ENCODE measurements at places on chromosomes 5 and 9.

GRCh38 chr5:177043958-177044357 lies 21.5 kb downstream of the ZNF346 start:
- DNase-seq: peak; percentile 20

- DNase-seq: no peak
Observed at GRCh38 chr5:43231977-43232376, 40.0 kb downstream of the NIM1K start.

DNA sequence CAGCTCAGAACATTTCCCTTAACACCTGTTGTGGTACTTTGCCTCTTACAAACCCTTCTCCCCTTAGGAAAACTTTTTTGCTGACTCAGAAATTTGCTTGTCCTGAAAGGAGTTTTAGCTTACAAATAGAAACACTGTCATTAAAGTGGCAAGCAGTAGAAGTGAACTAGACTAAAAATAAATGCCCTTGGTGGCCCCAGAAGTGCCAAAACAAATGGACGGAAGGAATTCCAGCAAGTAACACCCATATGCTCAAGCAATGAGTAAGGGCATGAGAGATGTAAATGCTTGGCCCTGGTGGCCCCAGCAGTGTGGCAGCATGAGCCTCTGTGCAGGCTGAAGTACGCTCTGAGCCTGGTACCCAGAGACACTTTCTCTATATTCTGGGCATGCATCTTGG lies 8.6 kb downstream of the VLDLR start:
- DNase-seq: no peak

DNA sequence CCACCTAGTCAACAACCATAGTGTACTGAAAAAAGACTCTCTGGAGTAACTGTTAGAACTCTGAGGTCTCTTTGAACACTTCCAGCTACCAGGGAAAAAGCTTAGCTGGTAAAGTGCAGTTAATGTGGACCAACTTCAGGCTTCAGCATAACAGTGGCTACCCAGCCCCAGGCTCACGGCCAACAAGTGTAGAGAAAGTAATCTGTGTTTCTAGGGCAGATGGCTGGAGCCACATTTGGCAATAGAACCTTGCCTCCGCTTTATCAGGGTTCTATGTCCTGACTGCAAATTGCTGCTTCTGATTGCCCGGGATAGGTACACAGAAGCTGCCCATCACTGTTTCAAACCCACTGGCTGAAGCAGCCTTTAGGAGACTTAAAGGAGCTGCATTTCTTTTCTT lies 76.0 kb upstream of the SIMC1 start:
- no peak for DNase-seq

DNA sequence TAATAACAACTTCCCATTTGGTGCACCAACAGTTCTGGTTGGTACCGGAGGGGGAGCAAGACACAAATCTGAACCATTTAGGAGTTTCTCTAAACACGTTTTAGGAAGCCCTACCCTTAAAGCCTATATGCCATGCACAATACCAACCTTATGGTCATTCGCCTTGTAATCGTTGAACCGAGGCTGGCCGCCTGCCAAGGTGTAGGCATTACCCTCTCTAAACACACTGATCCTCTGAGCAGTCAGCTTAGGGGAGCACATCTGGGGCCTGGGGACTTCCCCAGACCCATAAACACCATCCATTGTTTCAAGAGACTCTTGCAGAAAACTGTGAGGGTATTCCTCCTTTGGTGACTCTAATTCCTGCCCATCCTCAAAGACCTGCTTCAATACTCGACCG lies 328 bp downstream of the GRXCR2 start:
- DNase-seq: no peak

GRCh38 chr9:125103770-125104460 lies 39.4 kb downstream of the SCAI start:
- DNase-seq: no peak

DNA sequence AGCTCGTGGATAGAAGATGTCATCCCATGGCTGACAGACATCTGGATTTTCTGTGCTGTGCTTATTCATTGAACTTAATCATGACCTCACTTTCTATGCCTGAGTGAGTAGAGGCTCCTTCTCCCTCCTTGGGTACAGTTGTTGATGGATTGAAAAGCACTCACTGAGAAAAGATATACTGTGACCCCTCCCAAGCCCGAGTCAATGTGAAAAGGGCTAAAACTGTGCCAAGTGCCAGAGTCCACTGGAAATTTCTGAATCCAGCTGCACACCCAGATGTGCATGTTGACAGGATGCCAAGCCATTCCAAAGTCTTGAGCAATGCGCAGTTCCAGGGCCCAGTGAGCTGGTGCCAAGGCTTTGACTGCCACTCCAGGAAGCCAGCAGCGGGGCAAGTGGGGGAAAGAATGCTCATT lies 473.0 kb downstream of the NTRK2 start:
- no peak for DNase-seq

DNA sequence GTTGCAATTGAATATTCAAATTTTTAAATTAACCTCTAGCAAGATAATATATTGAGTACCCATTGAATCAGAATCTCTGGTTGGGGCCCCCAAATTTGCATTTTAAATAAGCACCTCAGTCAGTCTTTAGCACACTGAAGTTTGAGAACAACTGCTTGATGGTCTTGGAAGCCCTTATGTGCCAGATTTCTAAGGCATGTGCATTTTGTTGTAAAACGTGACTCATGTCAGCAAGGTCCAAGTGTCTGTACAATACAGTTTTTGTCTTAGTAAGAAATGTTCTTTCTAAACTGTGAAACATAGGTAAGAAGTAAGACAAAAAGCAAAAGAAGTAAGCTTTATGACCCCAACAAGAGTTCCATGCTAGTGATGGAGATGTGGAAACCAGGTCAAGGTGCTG lies 59.1 kb upstream of the PHF2 start:
- DNase-seq: no peak

- no peak for DNase-seq
Observed at GRCh38 chr5:76257225-76257833, 145.8 kb upstream of the IQGAP2 start.

DNA sequence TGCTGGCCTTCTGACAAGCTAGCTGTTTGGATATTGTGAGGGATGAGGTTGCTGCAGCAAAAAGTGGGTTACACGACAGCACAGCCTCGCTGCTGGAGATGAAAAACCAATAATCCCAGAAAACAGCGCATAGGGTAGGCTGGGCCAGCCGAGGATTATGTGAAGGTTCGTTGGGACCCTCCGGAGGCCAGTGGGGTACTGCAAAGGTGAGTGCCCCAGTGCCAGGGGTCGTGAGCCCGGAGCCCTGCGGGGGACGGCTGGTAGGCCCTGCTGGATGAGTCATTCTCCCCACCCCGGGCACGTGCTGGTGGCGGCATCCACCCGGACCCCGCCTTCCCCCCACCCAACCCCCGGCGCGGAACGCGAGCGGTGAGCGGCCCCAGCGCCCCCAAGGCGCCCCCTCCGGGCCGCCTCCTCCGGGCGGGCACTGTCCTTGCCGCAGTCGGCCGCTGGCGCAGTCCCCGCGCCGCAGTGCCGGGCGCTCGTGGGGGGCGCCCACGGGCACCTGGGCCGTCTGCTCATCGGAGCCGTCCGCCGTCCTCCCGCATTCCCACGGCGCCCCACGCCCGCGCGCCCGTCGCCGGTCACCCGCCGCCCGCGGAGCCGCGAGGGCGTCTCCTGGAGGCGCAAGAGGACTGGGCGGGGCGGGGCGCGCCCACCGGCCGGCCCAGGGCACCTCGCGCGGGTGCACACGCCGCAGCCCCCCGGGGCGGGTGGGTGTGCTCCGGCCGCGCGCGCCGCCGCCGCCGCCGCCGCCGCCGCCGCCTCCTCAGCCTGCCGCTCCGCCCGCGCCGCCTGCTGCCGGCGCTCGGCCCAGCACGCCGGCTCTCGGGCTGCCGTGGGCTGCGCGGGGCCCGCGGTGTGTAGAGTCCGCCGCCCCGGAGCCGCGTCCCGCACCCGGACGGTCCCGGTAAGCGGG lies at the start of gene PHF24:
TSS of gene PHF24 (plus strand) at position 794 of the 919 bp plus-strand sequence. CDS start 13,014 bp downstream, outside the sequence.
- no peak for DNase-seq

DNA sequence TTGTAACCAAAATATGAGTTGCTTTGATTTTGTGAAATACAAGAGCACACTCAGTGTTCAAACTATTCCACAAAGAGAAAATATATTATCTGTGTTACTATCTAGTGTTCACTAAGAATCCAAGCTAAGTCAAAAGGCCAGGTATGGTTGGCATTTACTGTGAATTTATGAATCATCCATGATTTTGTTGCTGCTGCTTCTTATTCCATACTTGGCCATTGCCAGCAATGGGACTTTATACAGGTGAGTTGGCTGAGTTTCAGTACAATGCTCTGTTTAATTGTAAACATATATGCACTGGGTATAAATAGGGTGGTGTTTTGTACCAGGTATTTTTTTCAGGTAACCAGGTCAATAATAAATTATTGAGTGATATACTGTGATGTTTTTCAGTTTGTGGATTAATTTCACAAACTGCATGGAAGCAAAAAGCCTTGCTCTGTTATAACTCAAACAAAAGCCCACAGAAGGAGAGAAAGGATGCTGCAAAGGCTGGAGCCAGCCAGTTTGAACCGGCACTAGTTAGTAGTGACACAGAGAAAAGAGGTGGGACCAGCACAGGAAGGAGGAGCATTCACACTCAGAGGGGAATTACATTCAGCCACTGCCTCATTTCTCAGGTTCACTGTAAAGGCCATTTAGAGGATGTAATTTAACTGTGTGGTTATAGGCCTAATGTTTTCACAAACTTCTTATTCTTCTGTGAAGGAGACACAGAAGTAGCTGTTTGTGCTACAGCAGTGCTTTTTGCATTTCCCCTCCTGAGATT lies 381.8 kb downstream of the ADGRV1 start:
- DNase-seq: no peak

DNA sequence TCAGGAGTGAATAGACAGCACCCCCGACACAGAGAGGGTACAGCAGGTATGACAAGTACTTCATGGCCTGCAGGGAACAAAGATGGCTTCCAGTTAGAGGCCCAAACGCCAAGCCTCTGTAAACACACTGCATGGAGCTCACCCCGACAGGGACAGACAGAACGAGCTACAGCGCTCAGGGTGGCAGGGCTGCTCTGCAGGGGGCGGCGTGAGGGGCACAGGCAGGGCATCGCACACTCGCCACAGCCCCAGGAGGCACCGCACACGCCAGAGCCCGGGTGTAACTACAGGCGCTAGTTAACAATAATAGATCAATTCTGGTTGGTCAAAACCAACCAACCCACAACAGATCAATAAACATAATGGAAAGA lies 21.1 kb downstream of the CLPTM1L start:
- DNase-seq: no peak

DNA sequence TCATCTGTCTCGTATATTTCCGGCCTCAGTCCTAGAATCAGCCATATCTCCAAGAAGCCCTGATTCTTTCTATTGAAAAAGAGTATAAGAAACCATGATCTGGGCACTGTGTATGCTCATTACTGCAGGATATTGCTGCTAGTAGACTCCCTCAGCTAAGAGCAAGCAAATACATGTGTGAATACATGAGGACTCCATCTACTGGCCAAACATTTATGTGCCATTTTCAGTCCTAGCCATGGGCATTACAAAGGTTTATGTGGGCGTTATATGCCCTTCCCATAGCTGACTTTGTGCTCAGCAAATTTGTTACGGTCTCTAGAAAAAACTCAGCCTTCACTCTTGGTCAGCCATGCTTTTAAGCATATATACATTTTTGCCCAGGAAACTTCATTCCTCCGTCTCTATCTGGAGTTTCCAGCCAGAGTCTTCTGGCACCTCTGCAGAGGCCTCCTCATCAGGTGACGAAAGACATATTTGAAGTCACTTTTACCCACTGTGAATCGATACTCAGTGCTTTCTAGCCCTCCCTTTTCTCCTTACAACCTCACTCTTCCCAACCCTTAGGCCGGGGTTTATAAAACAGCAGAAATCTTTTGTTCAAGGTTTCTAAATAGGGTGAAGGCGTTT lies 1495.6 kb upstream of the CDH6 start:
- DNase-seq: no peak

DNA sequence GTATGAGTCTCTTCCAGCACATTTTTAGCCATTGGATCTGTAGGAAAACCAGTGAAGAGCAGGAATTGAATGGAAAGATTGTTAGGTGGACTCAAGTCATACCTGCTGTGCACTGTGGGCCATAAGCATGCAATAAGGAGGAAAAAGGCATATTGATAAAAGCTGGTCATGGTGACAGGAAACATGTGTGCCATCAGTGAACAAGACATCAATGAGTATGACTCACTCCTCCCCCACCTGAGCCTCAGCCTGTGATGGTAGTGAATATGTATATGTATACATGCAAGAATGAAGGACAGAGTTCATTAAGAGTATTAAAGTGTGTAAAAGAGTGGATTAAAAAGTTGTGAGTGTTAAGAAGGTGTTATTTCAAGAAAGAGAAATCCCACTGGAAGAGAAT lies 164.5 kb downstream of the TMEM38B start:
- no peak for DNase-seq

- peak; percentile 54 for DNase-seq
Observed at GRCh38 chr5:40221796-40222195, 457.9 kb upstream of the PTGER4 start.

DNA sequence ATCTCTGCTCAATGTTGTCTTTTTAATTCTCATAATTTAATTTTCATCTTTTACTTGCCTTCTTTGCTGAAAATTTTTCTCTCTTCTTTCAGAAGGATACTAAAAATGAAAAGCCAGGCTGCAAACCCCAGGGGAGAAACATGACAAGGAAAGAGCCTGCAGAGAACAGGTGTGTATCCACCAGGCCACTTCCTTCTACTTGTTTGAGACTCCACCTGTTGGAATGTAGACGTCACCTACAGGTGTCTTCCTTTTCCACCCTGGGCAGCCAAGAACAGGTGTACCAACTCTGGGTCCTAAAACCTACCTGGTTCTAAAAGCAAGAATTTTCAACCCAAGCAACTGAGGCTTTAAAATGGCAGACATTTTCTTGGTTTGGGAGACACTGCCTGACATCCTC lies 166.8 kb downstream of the ATP10B start:
- DNase-seq: no peak

GRCh38 chr9:99762470-99762869 lies 59.2 kb upstream of the NR4A3 start:
- no peak for DNase-seq

GRCh38 chr9:81718244-81718643 lies 28.9 kb upstream of the TLE1 start:
- DNase-seq: no peak

DNA sequence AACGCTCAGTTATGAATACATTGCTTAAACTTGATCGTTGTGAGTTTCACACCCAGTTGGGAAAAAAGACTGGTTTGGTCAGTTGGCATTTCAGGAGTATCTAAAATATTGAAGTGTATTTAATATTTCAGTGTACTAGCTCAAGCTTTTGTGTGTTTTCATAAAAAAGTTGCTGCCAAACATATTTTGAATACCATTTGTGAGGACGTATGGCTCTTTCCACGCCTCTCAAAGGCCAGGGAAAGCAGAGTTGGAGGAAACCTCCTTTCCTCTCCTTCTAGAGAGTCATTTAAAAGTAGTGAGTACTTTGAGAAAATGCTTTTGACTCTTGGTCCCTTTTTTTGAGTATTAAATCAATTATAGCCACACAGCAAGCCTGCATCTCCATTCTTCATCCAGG lies 43.2 kb upstream of the ANKRD33B start:
- DNase-seq: no peak

DNA sequence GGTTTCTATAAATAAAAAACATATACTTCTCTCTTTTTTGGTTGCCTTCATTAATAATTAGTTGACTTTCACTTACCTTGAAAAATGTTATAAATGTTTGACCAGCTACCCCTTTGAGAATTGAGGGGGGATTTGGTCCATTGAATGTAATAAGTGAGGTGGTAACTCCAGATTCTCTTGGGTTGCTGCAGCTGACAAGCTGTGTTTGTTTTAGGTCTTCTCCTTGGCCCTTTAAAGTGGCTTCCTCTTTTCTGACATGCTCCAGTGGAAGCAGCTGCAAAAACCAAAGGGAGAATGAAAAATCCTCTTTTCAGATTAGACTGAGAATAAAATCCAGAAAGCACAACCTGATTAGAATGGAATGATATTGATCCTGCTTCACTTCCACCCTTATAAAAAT lies 410.5 kb downstream of the TMEM38B start:
- DNase-seq: no peak

- DNase-seq: no peak
Observed at GRCh38 chr5:82320966-82321365, 42.8 kb upstream of the RPS23 start.

All from SJSA1 (cell line).